Stimulated activated CD8-positive, alpha-beta memory T cell treated with anti-CD3 and anti-CD28 coated beads, Interleukin-4, amount 100 ng/mL, for 4 hours (primary cell): ENCODE measurements at places on chromosomes 1 and 21.
A peak's percentile ranks its signal among the peaks of the same experiment; 100 is the strongest.

DNA sequence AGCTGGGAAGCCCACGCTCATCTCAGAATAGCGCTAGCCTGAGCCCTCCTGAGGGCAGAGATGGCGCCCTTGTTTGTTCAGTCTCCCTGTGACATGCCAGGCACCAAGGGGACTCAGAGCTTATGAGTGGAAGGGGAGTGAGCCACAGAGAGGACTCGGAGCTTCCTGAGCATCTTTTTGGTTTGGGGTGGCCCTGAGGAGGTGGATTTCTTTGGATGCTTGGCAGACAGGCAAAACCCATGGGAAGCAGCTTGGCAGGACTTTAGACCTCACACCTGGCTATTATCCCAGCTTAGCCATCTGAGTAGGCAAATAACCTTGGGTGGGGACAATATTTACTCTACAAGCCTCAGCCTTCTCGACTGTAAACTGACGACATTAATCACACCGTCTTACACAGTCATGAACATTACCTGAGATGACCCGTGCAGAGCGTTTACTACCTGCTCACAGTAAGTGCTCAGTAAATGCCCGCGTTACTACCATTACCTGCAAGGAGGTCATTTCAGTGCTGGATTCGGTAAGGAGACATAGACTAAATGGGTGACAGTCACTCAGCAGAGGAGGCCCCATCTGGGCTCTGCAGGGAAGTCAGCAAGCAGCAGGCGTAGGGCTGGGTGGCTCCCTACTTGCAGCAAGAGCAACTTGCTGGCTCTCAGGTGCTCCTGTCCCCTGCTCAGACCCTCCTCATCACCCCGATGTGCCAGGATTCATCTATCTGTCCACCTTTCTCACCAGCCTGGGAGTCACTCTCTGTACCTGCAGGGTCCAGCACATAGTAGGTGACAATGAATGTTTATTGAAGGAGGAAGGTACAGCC is 54.9 kb downstream of the KLHDC7A start:
- no peak for DNase-seq

DNA sequence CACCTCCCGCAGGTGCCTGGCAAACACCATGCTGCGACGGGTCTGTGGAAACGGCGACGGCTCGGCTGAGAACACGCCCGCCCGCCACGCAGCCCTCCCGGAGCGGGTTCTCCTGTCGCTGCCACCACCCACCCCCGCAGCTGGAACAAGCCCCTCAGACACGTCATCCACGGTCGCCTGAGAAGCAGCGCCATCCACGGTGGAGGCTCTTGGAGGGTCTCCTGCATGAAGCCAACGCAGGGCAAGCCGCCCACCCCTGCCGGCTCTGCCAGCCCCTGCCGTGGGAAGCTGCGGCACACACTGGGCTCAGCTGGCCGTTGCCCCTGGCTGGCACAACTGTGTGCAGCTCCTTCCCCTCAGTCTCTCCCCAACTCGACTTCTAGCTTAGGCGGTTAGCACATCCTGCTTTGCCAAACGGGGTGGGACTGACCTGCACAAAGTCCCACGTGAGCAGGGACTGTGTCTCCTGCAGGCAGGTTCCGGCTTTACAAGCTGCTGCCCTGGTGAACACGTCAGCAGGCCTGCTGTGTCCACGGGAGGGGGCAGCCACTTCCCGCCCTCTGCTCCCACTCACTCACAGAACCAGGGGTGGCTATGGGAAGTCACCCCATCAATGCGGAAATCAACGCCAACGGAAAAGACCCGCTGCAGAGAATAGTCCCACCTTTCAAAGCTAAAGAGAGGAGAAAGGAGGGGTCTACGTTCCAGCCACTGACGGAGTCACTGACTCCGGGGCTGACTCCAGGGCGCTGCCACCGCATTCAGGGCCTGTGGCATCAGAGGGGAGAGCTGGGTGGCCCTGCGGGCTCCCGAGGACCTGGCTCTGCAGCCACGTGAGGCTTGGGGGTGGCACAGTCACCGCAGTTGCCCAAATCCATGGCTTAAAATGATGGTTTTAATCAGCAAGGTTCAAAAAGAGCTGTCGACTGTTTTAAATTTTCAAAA is 10.3 kb downstream of the POFUT2 start:
- DNase-seq: no peak

DNA sequence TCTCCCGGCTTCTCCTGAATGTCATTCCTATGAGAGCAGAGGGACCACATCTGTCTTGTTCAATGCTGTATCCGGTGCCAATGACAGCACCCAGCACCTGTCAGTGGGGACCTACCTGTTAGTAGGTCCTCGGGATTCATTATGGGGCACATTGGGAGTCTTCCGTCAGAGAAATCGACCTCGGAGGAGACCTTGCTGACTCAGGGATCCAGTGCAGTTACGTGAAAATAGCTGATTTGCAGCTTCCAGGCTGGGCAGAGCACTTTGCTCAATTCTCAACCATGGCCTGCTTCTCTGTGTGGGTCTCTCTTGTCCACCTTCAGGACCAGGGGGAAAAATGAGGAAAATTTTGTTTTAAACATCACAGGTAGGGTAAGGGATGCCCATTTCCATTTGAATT is 130.2 kb downstream of the PRDM2 start:
- DNase-seq: no peak

DNA sequence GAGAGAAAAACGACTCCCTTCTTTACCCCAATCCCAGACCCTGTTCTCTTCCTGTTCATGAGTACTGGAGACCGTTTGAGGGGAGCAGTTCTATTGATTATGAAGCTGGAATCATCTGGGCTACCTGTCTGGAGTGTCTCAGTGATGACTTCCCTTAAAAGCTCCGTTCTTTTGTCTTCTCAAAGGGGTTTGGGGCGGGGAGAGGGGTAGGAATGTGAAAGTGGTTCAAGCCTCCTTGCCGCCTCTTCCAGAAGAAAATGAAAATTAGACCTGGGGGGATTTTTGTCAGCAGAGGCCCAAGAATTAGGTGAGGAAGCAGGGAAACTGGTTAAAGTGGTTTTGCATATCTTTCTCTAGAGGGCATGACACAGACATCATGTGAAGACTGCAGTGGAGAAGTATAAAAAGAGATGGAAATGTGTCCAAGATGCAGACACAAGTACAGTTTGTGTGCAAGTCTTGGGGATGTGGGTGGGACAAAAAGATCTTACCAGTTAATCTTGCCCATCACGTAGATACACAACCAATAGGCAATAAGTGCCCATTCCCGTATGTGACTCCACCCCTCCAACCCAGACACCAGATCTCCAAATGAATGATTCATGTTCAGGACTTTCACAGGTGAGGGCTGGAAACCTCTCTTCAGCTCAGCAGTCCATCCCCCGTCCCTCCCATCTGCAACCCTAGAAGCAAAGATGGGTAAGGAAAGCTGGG is 470 bp upstream of the MTMR11 start:
- no peak for DNase-seq

DNA sequence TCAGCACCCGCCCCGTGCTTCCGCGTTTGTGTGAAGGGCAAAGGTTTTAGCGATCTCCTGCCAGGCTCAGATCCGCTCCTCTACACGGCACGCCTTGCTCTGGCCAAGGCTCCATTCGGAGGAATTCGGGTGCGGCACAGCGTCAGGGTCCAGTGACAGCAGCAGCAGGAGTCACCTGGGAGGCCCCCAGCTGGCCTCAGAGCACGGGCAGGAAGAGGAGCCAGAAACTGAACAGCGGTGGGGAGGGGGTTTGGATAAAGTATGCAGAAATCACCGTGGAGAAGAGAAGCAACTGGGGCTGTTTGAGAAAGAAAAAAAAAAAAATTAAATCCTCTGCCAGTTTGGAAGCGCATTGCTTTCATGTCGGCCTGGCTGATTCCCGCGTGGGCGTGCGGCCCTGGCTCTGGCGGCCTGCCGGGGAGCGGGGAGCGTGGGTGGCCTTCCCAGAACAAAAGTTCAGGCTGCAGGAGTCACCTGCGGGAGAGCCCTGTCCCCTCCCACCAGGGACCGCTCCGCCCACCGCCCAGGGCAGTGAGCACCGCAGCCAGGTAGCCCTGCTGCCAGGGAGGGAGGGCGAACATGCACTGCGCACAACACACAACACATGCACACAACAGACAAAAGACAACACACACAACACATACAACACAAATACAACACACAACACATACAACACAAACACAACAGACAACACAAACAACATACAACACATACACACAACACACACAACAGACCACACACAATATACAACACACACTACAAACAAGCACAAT is 107.6 kb downstream of the ETS2 start:
- DNase-seq: no peak

DNA sequence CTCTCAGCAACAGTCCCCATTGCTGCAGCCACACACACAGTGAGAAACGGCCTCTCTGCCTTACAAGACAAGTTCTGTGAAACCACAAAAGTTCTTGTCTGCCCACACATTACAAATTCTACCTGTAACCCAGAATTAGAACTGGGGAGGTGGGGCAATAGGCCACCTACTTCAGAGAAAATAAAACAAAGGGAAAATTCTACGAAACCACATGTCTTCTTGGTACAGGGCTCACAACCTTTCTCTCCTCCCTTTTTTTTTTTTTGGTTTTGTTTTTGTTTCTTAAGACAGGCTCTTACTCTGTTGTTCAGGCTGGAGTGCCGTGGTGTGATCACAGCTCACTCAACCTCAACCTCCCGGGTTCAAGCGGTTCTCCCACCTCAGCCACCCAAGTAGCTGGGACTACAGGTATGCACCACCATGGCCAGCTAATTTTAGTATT is 30.2 kb downstream of the LPAR3 start:
- peak; percentile 36 for DNase-seq

DNA sequence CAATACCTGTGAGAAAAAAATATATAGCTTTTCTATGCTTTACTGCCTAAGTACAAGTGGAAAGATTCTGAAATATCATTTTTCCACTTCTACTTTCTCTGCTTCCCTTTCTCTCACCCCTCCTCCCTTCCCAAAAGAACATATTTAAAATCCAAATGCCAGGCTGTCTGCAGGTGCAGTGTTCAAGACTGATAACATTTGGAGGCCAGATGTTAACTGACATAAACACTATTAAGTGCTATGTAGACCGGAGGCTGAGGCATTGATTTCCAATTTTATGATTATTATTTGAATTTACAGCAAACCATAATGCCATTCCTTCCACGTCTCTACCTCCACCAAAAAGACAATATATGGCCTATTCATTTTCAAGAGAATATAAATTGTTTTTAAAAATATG is 296.9 kb upstream of the SGIP1 start:
- DNase-seq: no peak

DNA sequence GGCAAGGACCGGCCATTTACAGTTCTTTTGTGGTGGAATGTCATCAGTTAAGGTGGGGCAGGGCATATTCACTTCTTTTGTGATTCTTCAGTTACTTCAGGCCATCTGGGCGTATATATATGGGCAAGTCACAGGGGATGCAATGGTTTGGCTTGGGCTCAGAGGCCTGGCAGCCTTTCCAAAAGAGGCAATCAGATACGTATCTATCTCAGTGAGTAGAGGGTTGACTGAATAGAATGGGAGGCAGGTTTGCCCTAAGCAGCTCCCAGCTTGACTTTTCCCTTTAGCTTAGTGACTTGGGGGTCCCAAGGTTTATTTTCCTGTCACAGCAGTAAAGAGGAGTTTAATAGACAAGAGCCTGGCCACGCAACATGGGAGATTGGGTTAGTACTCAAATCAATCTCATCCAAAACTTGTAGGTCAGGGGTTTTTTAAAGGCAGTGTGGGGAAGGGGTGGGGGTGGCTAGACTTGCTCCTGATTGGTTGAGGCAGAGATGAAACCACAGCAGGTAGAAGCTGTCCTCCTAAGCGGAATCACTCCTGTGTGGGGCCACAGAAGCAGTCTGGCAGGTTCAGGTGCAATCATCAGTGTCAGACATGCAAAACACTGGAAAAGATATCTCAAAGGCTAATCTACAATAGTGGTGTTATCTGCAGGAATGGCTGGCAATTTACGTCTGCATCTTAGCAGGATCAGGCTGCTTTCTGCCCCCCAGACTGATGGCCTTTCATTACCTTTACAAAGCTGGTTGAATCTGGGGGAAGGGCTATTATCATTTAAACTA is 112.9 kb downstream of the TLR5 start:
- DNase-seq: no peak

DNA sequence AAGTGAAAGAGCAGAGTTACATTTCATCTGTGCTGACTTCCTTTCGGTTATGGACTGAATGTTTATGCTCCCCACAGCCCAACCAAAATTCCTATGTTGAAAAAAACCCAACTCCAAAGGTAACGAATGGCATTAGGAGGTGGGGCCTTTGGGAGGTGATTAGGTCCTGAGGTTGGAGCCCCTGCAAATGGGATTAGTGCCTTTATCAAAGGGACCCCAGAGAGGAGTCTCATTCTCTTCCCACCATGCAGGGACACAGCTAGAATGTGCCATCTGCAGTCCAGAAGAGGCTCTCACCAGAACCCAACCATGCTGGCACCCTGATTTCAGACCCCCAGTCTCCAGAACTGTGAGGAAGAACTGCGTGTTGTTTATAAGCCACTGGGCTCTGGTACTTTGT is 199.3 kb downstream of the TOMM20 start:
- no peak for DNase-seq

- no peak for DNase-seq
Observed at GRCh38 chr1:150749720-150750311, 15.8 kb downstream of the CTSS start.

DNA sequence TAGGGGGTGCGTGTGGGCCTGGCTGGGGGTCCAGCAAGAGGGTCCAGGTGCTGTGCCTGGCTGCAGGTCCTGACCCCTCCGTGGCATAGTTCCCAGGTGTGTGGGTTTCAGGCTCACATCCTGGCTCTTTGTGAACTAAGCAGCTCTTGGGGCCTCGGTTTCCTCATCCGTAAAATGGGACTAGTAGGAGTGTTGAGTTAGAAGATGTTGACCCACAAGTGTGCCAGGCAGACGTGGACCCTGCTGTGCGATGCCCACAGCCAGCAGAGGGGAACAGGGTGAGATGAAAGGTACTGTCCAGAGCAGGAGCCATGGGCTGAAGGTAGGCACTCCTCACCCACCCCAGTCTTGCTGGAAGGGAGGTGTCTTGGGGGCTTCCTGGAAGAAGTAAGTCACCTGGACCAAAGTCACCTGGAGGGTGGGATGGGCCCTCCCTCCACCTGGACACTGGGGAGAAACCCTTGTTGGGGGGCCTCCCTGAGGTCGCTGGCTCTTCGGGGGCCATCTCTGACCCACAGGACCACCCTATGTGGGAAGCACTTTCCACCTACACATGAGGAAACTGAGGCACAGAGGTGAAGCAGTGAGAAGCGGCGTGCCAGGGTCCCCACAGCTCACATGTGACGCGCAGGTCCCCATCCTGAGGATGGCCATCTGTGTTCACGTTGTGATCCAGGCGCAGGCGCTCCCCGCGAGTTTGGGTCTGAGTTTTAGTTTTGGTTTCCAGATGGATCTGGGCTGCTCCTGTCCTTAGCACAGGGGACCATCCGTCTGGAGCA is 1.4 kb downstream of the ARHGEF16 start:
- DNase-seq: no peak

DNA sequence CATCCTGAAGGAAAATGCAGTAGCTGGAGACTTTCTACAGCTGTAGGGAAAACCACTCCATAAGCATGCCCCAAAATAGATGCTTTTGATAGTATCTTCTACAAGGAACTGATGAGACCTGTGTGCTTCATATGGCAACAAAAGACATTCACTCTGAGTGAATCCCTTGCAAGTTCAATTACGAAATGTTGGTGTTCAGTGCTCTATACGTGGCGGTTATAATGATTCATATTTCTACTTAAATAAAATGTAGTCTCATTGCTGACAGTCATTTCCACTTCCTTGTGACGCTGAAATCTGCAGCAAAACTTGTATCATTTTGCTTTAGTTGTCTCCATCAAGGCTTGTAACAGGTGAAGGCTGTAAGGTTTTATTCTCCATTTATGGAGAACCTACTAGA is 20.6 kb downstream of the TOR1AIP2 start:
- no peak for DNase-seq
